ENCODE measurements at places on chromosomes 7 and 10.

- no peak for DNase-seq
These were observed 72.5 kb downstream of the SRI start for GRCh38 chr7:88147341-88147740.

DNA sequence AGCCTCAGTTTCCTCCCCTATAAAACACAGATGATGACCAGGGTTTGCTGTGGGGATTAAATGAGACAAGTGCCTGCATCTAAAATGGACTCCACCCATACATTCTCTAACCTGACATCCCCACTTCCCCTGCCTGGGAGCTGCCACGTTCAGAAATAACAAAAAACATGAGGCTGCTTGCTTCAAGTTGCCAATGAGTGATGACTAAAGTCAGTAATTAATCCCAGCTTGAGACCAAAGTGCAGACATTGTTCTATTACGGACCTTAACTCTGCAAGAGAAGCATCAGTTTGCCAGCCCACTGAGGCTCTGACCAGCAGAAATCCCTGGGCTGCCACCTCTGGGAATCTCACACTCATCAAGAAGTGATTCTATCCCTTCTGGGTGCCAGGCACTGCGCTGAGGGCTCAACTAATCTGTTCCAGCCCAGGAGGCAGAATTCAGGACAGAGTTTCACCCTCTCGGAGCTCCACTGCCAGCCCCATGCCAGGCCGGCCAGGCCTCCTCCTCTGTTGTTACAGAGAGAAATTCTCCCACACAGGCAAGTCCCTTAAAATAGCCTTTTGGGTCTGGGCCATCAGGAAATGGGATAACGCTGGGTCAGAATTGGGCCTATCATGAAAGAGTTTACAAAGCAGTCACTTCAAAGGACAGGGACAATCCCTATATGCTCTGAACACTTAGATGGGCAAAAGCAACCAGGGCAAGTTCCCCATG lies 11.4 kb downstream of the SH3PXD2A start:
- DNase-seq, result no peak

- DNase-seq, result no peak
These were observed 36.9 kb upstream of the C10orf67 start for GRCh38 chr10:23381298-23382040.

DNA sequence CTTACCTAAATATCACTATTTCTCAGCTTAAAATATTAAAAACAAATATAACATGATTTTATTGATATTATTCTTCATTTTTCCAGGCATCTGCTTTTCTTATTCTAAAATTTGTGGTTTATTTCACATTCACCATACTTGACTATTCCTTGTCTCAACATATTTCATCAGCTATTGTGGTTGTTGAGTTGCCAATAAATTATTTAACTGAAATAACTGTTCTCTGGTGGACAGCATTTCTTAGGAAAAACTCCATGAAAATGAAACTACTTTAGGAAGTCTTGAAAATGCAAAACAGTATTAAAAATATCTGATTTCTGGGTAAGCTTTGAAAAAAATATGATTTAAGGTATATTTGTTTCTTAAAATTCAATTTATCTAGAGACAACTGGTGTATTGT lies 122.9 kb upstream of the SEMA3A start:
- DNase-seq, result no peak

DNA sequence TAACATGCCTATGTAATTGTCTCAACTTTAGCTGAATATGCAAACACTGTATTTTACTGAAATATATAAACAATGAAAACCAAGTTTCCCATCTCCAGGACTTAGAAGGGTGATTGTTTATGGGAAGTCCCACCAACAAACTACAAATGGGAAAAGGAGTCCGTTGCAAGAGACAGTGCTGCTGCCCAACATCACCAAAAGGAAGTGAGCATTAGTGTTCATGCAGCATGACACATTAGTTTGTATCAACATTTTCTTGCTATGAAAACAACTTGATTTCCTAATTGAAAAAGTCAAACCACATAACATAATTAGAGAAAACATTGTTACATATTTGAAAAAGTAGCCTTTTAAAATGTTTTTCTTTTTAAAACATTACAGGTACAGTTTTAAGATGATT lies 138.5 kb downstream of the ZNF438 start:
- no peak for DNase-seq

DNA sequence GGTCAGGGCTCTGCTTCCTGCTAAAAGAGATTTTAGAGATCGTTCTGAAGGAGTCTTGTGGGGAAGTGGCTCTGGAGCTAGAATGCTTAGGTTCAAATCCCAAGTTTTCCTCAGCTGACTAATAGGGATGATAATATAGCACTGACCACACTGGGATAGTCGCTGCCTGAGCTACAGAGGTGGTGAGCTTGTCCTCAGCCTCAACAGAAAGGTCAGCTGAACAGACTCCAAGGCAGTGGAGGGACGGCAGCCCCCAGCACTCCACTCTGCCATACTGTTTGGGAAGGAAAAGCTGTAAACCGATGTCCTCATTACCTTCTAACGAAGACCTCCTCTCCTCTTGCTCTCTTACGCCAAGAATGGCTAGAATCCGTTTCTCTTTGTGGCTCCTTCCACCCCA lies 36.2 kb downstream of the KAT6B start:
- no peak for DNase-seq

Measured in stimulated activated CD8-positive, alpha-beta memory T cell treated with anti-CD3 and anti-CD28 coated beads, Interleukin-2, amount 100 ng/mL, for 1 hour (primary cell).